Stimulated activated CD8-positive, alpha-beta memory T cell treated with anti-CD3 and anti-CD28 coated beads, Interleukin-4, amount 100 ng/mL, for 24 hours (primary cell): ENCODE measurements at places on chromosomes 12 and 14.

GRCh38 chr14:39469094-39469710 is 37.0 kb upstream of the FBXO33 start:
- peak; percentile 19 for DNase-seq

DNA sequence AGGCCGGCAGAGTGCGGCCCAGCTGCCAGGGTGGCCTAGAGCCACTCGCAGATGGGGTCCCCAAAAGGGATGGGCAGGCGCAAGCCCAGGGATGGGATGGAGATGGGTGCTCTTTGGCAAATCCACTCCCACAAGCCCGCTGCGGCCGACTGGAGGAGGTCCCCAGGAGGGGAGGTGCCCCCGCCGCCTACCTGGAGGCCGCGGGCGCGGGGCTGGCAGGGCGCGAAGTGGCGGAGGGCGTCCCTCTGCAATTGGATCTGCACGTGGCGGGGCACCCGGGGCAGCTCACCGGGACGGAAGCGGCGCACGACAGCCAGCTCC is 730 bp downstream of the PPP1R3E start:
- no peak for DNase-seq

DNA sequence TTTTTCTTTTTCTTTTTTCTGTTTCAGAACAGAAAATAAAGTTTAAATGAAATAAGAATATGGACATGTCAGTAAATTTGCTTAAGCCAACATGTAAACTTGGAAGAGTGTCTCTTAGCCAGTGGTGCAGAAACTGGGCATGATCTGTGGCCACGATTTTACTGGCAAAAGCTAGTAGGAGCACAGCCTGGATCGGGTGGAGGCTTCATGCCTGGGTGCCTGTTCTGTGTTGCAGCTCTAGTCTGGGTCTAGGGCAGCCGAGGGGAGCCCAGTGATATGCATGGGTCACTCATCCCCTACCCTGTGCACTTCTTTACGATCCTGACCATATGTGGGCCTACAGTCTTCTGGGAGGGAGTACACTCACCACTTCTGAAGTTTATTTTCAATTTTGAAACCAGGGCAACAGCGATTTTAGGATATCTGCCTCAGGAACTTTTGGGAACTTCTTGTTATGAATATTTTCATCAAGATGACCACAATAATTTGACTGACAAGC is 45.6 kb upstream of the SMCO2 start:
- DNase-seq: no peak

DNA sequence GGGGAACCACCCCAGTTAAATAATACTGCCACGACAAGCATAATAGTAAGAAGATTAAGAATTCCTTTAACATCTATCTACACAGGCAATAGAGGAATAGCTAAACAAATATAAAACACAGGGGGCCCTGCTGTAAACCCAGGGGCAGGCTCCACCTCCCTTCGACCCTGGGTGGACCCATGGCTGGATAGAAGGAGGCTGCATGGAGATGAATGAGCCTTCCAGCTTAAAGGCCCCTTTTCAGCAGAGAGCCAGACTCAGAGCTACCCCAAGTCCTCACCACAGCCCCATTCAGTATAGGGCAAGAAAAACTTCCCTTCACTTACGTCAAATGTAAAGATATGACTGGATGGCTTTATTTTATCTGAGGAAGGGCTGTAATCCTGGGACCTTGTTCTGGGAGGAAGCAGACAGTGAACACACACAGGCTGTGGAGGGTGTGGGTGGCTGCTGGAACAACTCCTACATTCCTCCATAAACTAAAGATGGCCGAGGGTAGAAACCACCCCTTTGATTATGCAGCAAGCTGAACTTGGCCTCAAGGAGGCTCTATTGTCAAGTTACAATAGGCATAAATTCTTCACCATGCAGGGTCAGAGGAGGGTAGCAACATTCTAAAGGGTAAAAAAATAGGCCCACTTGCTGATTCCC is 30.4 kb downstream of the NUAK1 start:
- DNase-seq: no peak

DNA sequence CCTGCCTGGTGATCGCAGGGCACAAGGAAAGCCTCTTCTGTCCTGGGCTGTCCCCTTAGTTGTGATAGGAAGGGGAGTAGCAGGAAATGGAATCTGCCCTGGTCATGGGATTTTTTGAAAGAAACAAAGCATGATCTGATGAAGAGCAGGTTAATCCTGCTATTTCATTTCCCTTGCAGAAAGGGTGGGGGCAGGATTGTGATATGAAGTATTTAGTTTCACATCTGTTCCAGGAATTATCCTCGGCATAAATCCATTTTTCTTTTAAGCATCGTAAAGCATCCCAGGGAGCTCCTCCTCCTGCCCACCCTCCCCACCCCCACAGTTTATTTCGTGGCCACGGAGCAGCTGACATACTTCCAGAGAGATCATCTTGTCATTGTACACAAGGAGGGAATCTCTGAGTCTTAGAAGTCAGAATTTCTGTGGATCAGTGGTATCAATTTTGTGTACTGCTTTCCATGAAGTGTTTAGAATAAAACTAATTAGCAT is 53.1 kb downstream of the TGFB3 start:
- no peak for DNase-seq

- DNase-seq: no peak
Measured at GRCh38 chr12:109803678-109804077, 29.5 kb downstream of the TRPV4 start.
